ENCODE measurements at places on chromosomes 2 and 18.

- DNase-seq: no peak
Observed at GRCh38 chr2:199784512-199784911, 66.5 kb downstream of the FTCDNL1 start.

DNA sequence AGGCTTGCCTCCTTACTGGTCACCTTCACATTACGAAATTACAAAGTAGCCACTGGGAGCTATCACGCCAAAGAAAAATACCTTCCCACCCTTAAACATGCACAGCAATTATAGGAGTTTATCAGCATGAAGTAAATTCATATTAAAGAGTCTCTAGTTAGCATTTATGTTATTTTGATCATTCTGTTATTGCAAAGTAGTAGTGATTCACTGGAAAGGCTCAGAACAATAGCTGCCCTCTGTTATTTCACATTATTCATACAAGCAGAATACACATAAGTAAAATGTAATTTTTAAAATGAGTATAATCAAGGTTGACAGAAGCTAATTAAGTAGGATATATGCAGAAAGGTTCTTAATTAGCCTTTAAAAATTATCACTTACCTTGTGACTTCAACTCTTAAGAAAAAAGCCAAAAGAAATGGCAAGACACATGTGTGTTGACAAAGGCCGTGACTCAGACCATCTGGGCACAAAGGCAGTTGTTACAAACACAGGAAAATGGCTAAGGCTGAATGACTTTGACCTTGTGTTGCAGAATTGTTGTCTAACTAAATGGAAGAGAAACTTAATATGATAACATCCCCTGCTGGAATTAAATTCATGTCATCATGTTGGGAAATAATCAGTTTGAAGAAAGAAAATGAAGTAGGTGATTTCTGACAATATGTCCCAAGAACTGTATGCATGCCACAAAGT is 108.3 kb downstream of the ARL6IP6 start:
- DNase-seq: peak; percentile 35

- peak; percentile 46 for DNase-seq
Observed at GRCh38 chr2:180472133-180472532, 465.0 kb upstream of the CWC22 start.

- DNase-seq: no peak
Observed at GRCh38 chr2:135762022-135762421, 20.4 kb downstream of the UBXN4 start.

DNA sequence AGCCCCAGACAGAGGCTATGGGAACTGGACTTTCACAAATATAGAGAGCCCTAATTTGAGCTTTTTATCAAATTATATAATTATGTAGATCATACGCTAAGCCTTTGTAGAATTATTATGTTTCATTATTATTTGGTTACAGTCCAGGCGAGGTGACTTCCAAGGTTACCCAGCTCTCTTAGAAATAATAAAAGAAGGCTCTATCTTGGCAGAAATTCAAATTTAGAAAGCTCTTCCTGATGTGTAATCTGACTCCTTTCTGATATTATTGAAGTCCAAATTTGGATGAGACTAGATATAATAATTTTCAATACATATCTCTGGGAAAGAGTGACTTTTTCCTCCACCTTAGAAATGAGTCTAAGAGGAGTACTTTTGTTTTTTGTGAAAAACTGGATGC is 4.8 kb upstream of the SLC38A11 start:
- peak; percentile 36 for DNase-seq

DNA sequence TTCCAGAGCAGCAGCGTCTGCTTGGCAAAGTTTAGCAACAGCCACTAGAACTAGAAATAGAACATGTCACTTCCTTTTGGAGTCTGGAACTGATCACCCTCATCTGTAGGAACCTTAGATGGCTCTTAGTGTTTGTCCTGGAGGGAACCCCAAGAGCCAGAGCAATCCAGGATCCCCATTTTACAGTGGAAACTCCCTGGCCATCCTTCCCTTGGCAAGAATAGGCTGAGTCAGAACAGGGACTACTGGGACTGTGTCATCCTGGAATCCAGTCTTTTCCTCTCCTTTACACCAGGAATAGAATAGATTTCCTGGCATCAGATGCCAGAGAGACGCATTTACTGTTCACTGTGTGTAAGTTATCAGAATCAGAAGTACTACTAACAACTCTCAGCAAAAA is 33.2 kb upstream of the GRHL1 start:
- no peak for DNase-seq

DNA sequence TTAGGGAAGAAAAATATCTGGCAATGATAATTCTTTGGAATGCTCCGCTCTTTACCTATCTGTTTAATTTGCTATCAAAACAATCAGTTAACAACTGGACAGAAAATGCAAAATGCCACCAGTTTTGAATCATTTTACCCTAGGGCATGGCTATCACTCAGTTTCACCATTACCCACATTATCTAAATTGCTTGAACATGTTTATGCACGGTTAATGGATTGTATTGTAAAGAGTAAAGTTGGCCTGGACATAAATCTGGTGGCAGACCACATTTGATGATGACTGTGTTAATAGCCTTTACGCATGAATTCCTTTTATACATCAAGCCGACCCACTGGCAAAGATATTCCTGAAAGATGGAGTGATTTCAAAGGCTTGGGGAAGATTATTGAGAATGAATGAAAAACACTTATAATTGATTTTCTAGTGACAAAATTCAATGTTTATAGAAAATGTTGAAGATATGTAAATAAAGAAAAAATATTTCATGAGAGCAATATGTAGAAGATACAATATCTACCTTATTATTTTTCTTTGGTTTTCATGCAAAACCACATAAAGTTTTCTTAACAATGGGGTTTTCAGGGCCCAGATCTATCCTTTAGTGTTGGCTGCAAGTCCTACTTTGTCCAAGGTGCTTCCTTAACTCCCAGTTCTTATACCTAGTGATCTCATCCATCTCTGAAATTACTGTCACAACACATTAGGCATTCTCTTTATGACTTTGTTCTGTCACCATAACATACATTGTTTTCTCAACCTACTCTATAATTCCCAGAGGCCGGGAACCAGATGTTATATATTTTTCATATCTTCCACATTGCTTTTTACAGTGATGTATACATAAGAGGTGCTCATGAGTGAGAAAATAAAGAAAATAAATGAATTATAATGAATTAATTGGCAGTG is 265.1 kb downstream of the RIT2 start:
- no peak for DNase-seq

- peak; percentile 7 for DNase-seq
Observed at GRCh38 chr2:213544940-213545339, 260.7 kb downstream of the SPAG16 start.

DNA sequence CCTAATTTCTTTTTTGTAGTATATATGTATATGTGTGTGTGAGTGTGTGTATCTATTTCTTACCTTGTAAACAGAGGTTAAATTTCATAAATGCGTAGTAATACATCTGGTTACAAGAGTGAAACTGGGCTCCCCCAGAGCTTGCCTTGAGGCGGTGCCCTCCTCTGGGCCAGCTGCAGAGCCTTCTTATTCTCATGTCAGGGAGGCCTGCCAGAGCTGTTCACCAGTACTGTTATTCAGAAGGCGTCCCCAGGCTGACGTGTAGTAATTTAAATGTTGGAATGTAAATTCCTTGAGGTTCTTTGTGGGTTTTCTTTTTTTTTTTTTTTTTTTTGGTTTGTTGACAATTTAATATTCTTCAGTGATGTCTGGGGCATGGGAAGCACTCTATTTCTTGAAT is 11.2 kb downstream of the COPS8 start:
- peak; percentile 81 for DNase-seq

GRCh38 chr2:40741532-40741931 is 289.6 kb upstream of the SLC8A1 start:
- DNase-seq: no peak

DNA sequence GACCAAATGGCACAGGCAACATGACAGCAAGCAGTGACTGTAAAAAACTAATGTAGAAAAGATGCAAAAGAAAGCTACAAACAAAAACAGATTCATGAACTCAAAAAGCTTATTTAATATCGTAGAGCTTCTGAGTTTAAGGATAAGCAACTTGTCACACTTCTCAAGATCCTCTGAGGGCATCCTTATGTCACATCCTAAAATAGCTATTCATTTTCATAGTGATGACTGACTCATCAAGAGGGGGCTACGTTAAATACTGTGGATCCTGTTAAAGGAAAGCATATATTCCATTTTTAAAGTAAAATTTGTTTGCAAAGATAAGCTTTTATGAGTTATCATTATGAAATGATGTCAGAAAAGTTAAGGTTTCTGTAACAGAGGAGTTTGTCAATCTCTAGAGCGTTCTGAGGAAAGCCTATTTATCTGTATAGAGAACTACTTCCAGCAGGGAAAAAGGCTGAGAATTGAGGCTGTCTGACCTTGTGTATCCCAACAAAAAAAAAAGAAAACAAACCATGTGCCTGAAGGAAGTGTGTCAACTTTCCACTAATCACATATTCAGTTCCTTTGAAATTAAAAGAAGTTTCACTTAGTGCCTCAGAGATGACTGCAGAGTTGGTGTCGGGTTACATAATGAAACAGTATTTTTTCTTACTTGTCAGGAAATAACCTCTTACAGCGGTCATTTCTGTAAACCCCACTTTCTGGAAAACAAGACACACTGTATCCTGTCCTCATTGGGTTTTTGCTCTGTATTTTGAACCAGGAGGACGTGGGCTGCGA is 115.5 kb downstream of the ESCO1 start:
- DNase-seq: peak; percentile 34

GRCh38 chr18:61108706-61109105 is 224.5 kb upstream of the CDH20 start:
- DNase-seq: no peak

DNA sequence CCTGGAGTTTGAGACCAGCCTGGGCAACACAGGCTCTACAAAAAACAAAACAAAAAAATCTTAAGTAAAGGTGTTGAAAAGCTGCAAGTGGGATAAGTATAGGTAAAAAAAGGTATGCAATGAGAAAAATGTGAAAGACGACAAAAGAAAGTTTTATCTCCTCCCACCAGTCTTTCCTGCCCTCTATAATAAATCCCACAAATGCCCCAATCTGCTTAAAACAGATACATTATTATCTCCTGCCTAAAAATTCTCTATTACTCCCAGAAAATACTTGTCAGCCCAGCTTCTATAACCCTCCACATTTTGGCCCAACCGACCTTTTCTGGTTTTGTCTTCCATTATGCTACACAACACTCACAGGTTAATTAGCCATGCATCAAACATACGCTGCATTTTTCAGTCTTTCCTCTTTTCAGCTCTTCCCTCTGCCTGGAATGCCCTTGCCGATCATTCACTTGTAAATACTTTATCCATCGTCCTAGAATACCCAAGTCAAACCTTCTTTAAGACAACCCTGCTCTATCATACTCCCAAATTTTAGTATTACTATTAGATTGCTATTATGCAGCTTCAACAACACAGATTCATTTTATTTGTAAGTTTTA is 10.8 kb downstream of the ASXL2 start:
- no peak for DNase-seq

DNA sequence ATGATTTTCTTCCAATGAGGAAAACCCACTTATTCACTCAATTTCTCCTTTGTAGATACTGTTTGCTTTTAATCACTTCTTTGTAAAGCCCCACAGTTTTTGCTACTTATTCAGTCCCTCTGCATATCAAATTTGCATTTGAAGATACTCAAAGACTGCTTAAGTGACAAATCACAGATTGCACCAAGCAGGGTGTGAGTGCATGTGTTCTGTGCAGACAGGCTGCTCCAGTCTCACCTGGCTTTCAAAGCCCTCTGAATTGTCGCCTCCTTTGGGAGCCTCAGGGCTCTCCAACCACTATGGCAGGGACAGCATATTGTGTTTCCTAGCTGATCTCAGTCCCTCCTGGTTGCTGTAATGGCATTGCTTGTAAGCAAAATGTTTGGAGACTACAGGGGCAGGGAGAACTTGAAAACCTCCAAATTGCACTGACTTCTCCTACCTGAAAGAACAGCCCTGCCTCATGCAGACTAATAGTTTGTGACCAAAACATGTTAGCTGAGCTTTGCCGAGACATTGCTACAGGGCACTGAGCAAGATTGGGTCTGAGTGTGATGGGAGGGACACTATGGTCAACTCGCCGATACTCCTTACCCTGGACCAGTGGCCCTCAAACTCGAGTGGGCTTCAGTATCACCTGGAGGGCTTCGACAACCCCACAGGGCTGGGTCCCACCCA is 96.8 kb downstream of the POLE4 start:
- no peak for DNase-seq

- DNase-seq: no peak
Observed at GRCh38 chr18:45342166-45342565, 273.1 kb upstream of the SLC14A2 start.

- peak; percentile 78 for DNase-seq
Observed at GRCh38 chr2:68837861-68838341, 33.3 kb downstream of the BMP10 start.

GRCh38 chr2:25294573-25295462 is 46.9 kb downstream of the DNMT3A start:
- peak; percentile 35 for DNase-seq

GRCh38 chr2:158772306-158773078 is 22.6 kb upstream of the DAPL1 start:
- no peak for DNase-seq

DNA sequence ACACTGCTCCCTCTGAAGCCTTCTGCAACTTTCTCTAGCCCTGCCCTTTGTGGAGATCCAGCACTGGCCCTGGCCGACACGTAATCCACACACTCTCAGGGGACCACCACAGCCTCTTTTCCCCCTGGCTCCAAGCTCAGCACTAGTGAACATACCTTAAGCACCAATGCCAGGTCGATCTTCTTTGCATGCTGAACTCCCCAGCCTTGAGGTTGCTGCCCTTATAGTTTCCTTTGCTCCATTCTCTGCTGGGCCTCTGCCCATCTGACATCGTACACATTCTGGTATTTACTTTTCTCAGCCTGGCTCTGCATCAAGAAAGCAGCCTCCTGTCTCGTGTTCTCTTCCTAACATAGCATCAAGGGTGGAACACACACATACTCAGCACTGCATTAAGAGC is 361.5 kb downstream of the LPIN1 start:
- DNase-seq: peak; percentile 33

DNA sequence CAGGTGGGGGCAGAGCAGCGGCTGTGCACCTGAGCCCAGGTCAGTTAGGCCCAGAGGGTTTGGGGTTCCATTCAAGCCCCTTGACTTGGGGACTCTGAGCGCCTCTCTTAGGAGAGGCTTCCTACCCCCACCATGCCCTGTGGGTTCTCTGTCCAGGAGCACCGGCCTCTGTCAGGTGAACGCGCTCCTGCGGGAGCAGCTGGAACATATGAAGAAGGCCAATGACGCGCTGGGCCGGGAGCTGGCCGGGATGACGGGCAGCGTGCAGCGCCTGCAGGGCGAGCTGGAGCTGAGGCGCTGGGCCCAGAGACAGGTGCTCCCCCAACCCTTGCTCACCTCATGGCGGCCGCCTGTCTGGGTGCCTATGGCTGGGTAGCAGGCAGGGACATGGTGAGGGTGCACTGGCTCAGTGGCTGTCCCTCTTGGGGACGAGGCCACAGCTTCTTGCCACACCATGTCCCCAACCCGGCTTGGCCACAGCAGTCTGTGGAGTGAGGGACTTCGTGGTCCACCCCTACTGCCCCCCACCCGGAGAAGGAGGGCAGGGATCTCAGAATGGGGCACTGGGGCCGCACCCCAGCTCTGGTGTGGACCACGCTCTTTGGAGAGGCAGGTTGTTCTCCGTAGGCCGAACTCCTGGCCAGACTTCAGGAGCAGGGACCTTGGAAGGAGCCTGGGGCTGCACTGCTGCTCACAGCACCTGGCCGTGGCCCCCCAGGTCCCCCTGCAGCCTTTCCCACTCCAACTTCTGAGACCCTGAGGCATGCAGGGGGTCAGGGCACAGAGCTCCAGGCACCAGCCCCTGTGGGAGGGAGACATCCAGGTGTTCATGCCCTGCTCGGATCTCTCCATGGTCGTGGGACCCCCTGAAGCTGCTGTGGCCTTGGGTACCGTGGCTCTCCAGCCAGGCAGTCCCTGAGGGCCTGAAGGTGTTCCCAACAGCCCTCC is 19.7 kb downstream of the CROCC2 start:
- DNase-seq: no peak

All from astrocyte of the spinal cord (primary cell).